Heart left ventricle (tissue), 16 donors: ENCODE measurements at places on chromosomes 7 and 10. TPM values are rescaled to one million over a fixed set of nuclear protein-coding genes. Genes with fewer than 3 reads are reported as not detected.

Gene AMPH
- total RNA-seq, result 2.8 TPM

GRCh38 chr10:118408181-118408580 is 66.1 kb upstream of the FAM204A start:
- H3K27me3 ChIP-seq, result no peaks in the 10 kb centered on the region
- no peaks in the 10 kb centered on the region for H3K36me3 ChIP-seq
- H3K4me1 ChIP-seq, result no peaks in the 10 kb centered on the region
- no peak overlapping the region for H3K27ac ChIP-seq
- no peak for DNase-seq
- H3K4me3 ChIP-seq, result no peak overlapping the region

- H3K4me1 ChIP-seq, result no peaks in the 10 kb centered on the region
- no peaks in the 10 kb centered on the region for H3K27me3 ChIP-seq
- no peak for DNase-seq
- H3K4me3 ChIP-seq, result no peak overlapping the region
- H3K36me3 ChIP-seq, result no peaks in the 10 kb centered on the region
Observed at GRCh38 chr7:145082366-145083161, 246.7 kb upstream of the TPK1 start.

DNA sequence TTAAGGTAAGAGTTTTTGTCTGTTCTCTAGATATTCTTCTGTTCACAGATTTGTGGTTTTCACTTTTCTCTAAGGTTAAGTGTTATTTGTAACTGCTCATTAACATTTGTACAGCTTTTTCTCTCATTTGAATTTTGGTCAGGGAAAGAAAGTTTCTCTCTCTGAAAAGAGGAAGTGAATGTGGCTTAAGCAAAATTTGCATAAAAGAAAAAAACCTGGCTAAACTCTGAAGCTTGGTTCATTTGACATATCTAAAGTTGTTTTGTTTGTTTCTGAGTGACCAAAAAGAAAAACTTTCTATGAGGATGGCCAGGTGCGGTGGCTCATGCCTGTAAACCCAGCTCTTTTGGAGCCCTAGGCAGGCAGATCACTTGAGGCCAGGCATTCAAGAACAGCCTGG is 22.0 kb upstream of the SLC26A4 start:
- no peak for DNase-seq
- H3K27ac ChIP-seq, result no peak overlapping the region
- no peaks in the 10 kb centered on the region for H3K4me1 ChIP-seq
- no peaks in the 10 kb centered on the region for H3K36me3 ChIP-seq
- H3K4me3 ChIP-seq, result no peak overlapping the region

DNA sequence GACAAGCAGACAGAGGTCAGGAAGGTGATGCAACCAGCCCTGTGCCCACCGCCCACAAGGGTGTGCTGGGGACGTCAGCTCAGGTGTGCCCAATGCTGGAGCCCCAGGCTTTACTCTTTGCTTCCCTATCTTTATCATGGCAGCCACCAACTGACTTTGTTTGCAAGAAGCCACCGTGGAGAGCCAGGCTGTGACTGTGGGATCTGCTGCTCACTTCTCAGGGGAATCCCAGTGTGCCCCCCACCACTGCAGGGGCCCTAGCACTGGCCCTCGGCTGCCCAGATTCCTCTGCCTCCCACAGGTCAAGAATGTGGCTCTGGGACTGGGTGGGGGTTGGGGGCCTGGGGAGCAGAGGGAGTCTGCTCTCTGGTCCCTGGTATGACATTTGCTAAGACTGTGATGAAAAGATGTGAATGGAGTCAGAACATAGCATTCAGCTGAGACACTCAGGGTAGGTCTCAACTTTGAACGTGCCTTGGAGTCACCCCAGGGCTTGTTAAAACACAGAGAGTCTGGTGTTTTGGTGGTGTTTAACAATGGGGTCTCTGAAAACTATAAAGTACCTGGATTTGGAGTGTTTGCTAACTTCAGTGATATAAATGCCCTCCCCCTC is 47.3 kb downstream of the ARHGAP22 start:
- H3K4me1 ChIP-seq, result no peaks in the 10 kb centered on the region
- H3K36me3 ChIP-seq, result no peaks in the 10 kb centered on the region
- H3K4me3 ChIP-seq, result no peak overlapping the region

GRCh38 chr10:34801097-34801733 is 13.9 kb downstream of the PARD3 start:
- no peak for DNase-seq
- no peak overlapping the region for H3K27ac ChIP-seq
- H3K36me3 ChIP-seq, result no peaks in the 10 kb centered on the region
- H3K4me3 ChIP-seq, result no peak overlapping the region
- H3K27me3 ChIP-seq, result no peaks in the 10 kb centered on the region

Gene FAM24B
- not detected for total RNA-seq

Gene FBXL15
- total RNA-seq, result 8.4 TPM

DNA sequence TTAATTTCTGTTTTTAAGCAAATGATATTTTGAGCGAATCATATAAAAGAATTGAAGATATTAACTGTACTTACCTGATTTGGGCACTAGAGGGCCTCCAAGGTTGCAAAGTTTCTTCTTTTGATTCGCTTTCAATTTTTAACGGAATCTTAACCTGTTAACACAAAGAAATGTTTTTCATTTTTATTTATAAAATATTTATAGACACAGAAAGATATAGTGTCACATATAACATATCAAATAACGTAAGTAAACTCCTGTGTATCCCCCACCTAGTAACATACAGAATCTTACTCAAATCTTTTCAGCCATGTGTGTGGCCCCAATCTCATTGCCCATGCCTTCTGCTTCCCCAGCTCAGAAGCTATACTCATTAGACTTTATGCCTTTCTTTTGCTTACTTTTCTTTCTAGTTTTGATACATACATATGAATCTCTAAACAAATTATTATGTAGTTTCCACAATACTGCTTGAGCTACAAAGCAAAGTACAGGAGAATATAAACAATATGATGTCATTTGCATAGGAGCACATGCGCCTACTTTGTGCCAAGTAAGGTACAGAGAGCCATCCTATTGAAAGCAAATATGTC is 49.5 kb upstream of the ZPBP start:
- H3K36me3 ChIP-seq, result no peaks in the 10 kb centered on the region
- no peak overlapping the region for H3K27ac ChIP-seq
- no peaks in the 10 kb centered on the region for H3K27me3 ChIP-seq
- no peak for DNase-seq
- H3K4me1 ChIP-seq, result no peaks in the 10 kb centered on the region
- no peak overlapping the region for H3K4me3 ChIP-seq

DNA sequence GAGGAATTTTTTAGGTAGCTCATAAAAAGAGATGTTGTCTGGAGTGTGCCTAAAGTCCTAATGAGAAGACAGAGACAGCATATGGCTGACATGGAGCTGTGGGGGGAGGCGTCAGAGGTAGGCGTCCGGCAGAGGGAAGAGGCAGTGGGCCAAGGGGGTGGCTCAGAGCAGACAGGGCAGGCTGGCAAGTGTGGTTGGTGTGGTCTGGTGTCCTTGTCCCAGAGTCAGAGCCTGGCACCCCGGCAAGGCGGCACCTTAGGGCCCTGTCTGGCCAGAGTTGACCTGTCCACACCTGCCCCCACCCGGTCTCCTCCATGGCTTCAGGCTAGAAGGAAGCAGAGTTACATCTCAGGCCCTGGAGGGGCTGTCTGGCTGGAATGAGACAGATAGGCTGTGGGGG is 220.3 kb upstream of the ZNF32 start:
- H3K36me3 ChIP-seq, result no peaks in the 10 kb centered on the region
- no peak overlapping the region for H3K4me3 ChIP-seq
- H3K27me3 ChIP-seq, result no peaks in the 10 kb centered on the region

Gene ERVW-1
- total RNA-seq, result not detected

DNA sequence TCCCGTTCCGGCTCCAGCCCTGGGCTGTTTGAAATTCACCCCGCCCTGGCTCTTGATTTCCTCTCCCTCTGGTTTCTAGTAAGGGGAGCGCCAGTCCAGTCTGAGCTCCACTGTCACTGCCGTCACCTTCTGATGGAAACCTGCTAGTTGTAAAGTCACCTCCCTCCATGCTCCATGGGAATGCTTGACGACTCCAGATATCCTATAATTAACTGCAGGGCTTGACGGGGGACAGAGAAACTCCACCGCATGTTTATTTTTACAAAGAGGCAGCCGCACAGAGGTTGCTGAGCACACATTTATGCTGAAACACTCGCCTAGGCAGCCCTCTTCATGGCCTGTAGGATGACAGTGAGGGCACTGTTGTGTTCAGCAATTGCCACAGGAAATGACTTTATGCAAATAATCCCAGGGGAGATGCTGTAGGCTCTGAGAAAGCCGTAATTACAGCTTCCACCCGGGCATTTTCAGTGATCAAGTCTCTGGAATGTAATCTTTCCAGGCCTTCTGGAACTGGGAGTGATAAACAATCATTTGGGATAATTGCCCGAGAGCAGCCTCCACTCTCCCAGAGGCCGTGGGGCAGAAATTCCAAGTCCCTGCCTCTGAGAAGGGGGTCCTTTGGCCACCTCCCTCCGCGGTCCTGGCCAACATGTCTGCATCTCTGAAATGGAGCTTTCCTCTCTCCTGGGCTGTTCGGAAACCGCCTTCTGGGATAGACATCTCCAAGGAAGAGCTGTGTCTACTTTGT is 300.5 kb downstream of the KLF6 start:
- H3K4me3 ChIP-seq, result no peak overlapping the region
- H3K4me1 ChIP-seq, result peaks cover 16% of the 10 kb centered on the region
- H3K27ac ChIP-seq, result no peak overlapping the region
